ENCODE measurements at places on chromosomes 4 and X. TPM values are rescaled to one million over a fixed set of nuclear protein-coding genes. Genes with fewer than 3 reads are reported as not detected.

DNA sequence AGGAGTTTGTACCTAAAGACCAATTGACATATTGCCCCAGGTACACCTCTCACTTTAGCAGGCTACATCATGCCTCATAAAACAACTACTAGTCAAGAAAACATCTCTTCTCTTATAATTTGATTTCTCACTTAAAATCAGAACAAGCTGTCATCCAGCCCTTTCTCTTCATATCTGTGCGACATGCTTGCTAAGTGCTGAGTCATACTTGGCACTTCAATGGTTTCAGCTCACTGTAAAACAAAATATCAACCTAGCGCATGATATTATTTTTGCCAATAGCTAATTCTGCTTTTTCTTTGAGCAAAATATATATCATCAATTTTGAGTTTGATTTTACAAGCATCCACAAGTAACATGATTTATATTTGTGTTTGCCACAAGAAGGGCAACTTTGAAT lies 27.9 kb upstream of the FUNDC1 start:
- DNase-seq: no peak

- DNase-seq: no peak
Measured at GRCh38 chr4:34422472-34423175, 1821.7 kb downstream of the ARAP2 start.

DNA sequence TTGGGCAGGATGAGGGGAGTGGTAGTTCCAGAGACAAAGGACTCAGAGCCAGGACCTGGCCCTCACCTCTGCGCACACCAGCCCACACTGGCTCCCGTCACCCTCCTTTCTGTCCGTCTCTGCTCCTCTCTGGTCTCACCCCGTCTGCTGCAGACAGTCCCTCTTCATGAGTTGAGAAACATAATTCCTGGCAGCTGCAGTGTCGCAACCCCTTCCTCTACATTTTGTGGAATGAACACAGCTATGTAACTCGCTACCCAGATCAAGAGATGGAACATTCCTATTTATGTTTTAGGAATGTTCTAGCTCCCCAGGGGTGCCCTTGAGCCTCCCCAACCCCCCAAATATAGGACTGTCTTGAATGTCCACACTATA lies 59.3 kb downstream of the SHROOM2 start:
- DNase-seq: no peak

DNA sequence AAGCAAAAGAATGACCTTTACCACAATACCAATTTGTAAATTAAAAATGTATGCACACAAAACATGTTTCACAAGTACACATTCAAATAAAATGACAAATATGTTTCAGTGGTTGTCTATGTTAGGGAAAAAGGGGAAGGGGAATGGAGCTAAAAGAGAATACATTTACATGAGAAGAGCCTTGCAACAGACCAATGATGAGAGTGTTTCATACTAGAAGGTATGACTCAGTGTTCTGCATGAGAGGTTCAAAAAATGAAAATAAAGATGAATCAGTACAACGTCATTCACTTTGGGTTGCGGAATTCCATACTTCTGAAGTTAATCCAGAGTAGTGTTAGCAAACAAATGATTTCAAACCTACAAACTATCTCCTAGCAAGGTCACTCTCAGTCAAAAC lies 51.7 kb downstream of the RPGR start:
- no peak for DNase-seq

- no peak for DNase-seq
Measured at GRCh38 chr4:89486042-89486441, 178.4 kb upstream of the GPRIN3 start.

GRCh38 chr4:51843309-51844152 lies 578 bp downstream of the DCUN1D4 start:
- DNase-seq: no peak

DNA sequence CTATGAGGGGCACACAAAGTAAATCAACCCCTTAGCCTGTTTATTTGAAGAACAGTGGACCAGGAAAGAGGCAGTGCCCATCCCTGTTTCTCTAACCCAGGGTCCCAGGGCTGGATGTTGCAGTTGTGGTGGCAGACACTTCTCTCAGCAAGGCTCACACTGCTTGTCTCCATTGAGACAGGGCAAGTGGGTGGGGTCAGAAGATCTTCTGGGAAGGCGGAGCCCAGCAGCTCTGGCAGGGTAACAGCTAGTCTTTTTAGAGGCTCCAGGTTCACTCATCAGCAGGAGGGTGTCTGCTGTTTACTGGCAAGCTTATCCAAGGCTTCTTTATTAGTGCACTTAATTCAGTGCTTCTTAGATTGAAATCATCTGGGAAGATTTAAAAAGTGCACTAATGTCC lies 659.8 kb upstream of the DIPK2B start:
- DNase-seq: no peak

GRCh38 chr4:7330811-7331681 lies 103.7 kb downstream of the PSAPL1 start:
- no peak for DNase-seq

The ADH4 gene
- total RNA-seq: not detected

The KCTD8 gene
- 0.35 TPM for total RNA-seq

The FRMPD4 gene
- total RNA-seq: not detected

The PPARGC1A gene
- 1.8 TPM for total RNA-seq

Data from glomerular endothelial cell (primary cell).